Anterior cingulate cortex (tissue), 58 donors: ENCODE measurements at places on chromosomes 16 and 17.

DNA sequence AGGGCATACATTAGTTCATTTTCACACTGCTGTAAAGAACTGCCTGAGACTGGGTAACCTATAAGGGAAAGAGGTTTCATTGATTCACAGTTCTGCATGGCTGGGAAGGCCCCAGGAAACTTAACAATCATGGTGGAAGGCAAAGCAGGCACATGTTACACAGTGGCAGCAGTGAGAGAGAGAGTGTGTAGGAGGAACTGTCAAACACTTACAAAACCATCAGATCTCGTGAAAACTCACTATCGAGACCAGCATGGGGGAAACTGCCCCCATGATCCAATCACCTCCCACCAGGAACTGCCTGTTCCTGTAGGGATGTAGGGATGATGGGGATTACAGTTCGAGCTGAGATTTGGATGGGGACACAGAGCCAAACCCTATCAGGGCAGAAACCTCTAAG, 17.2 kb downstream of the NUBP1 start:
- DNase-seq: no peak

- DNase-seq: no peak
Measured at GRCh38 chr17:38584350-38584925, 21.3 kb downstream of the SRCIN1 start.

DNA sequence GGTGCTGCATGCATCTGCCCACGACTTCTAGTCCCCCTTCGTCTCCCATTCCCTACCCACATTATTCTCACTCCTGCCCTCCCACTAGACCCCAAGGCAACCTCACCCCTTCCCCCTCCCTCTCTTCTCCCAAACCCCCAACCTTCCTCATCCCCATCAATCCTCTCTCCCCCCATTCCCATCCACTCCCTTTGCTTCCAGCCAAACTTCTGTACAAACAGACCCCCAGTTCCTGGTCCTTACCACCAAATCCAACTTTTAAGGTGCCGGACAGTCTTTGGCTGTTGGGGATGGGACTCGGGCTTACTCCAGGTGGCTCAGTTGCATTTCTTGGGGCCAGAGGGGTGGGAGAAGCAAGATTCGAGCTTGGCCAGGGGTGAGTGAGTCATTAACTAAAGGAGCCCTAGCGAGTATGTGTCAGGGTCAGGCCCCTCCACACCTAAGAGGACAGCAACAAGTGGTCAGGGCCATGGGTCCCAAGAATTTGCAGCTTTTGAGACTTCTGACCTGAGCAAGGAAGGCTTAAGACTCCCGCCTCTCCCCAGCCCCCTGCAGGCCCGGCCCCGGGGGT, at the start of gene SLC38A8:
Gene SLC38A8 (minus strand): TSS at position 488 of the 571 bp plus-strand sequence. CDS start 638 bp downstream, outside the sequence.
- DNase-seq: no peak

- DNase-seq: no peak
Measured at GRCh38 chr16:2734844-2735515, 15.0 kb upstream of the PRSS27 start.

GRCh38 chr17:8004899-8005298, 2.5 kb downstream of the GUCY2D start:
- no peak for DNase-seq

DNA sequence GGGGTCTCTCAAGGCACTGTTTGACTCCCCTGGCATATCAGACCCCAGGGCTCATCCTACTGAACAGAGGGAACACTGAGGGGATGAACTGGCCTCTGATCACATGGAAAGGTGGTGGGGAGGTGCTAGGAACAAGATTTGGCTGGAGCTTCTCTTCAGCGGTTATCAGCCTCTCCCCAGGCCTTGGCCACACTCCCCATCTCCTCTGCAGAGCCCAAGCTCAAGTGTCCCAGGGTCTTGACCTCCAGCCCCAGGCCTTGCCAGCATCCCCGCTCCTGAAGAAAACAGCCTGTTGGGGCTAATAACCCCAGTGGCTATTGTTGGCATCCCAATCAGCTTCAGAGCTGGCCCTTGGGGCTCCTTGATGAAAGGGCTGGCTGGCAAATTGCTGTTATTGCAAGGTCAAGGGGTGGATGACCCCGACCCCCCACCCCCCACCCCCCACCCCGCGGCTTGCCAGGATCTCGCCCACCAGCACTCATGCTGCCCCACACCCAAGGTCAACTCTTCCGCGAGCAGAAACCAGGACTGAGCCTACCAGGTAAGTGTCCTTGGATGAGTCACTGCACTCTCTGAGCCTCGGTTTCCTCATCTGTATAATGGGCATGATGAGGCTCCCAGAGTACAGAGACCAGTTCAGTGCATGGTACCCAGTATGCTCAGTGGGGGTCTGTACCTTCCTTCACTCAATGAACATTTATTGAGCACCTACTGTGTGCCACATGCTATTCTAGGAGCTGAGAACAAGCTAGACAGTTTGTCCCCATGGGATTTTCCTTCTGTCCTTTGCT, 18.8 kb upstream of the FAM83G start:
- no peak for DNase-seq

DNA sequence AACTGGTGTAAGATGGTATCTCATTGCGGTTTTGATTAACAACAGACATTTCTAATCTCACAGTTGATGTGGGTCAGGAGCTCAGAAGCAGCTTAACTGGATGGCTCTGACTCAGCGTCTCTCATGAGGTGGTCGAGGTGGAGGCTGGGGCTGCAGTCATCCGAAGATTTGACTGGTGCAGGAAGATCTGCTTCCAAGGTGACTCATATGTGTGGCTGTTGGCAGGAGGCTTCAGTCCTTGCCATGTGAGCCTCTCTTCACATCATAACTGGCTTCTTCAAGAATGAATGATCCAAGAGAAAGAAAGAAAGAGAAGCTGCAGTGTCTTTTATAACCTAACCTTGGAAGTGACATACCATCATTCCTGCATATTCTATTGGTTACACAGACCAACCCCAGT, 376.1 kb downstream of the SEC14L1 start:
- no peak for DNase-seq

- peak; percentile 92 for DNase-seq
Measured at GRCh38 chr17:42832934-42833766, at the start of gene PSME3. TSS of gene PSME3 (plus strand) at chr17:42833397. CDS start at chr17:42833632, 235 bp downstream.

GRCh38 chr17:34156741-34157589, 98.1 kb upstream of the CCL2 start:
- no peak for DNase-seq

DNA sequence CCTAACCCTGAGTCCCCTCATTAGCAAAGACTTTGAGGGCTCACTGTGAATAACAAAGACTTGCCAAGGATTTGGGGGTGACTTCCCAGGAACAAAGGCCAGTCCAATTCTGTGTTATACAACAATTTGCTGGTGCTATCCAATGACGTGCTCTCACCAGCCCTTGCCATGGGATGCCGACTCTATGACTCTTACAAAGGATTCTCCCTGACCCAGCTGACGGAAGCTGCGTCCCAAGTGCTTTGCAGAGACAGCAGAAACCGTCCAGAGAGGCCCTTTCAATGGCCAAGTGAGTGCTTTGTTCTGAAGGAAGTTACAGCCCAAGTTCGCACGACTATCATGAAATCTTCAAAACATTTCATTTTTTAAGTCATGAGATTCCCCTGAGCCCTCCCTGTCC, 345.3 kb upstream of the TNRC6C start:
- no peak for DNase-seq

- DNase-seq: no peak
Measured at GRCh38 chr16:12096828-12097522, 120.4 kb downstream of the SNX29 start.

GRCh38 chr17:37530420-37530819, 40.7 kb downstream of the DUSP14 start:
- no peak for DNase-seq

GRCh38 chr17:34596920-34597319, 17.5 kb downstream of the TMEM132E start:
- DNase-seq: no peak

DNA sequence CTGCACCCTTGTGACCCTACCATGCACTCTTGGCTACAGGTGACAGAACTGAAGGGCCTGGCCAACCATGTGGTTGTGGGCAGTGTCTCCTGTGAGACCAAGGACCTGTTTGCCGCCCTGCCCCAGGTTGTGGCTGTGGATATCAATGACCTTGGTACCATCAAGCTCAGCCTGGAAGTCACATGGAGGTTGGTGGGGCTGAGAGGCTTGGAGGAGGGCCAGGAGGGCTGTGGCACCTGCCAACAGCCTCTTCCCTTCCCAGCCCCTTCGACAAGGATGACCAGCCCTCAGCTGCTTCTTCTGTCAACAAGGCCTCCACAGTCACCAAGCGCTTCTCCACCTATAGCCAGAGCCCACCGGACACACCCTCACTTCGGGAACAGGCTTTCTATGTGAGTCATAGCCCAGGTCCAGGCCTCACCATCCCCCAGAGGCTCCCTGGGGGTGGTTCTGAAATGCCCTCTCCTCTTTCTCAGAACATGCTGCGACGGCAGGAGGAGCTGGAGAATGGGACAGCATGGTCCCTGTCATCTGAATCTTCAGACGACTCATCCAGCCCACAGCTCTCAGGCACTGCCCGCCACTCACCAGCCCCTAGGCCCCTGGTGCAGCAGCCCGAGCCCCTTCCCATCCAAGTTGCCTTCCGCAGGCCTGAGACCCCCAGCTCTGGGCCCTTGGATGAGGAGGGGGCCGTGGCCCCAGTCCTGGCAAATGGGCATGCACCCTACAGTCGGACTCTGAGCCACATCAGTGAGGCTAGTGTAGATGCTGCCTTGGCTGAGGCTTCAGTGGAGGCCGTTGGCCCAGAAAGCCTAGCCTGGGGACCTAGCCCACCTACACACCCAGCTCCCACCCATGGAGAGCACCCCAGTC, 13.0 kb downstream of the RIPOR1 start:
- DNase-seq: no peak

- DNase-seq: no peak
Measured at GRCh38 chr17:62675701-62676100, 48.2 kb downstream of the MRC2 start.

GRCh38 chr17:38653679-38654078, 21.1 kb downstream of the EPOP start:
- no peak for DNase-seq

GRCh38 chr16:65876056-65876408, 490.5 kb upstream of the CDH5 start:
- no peak for DNase-seq

DNA sequence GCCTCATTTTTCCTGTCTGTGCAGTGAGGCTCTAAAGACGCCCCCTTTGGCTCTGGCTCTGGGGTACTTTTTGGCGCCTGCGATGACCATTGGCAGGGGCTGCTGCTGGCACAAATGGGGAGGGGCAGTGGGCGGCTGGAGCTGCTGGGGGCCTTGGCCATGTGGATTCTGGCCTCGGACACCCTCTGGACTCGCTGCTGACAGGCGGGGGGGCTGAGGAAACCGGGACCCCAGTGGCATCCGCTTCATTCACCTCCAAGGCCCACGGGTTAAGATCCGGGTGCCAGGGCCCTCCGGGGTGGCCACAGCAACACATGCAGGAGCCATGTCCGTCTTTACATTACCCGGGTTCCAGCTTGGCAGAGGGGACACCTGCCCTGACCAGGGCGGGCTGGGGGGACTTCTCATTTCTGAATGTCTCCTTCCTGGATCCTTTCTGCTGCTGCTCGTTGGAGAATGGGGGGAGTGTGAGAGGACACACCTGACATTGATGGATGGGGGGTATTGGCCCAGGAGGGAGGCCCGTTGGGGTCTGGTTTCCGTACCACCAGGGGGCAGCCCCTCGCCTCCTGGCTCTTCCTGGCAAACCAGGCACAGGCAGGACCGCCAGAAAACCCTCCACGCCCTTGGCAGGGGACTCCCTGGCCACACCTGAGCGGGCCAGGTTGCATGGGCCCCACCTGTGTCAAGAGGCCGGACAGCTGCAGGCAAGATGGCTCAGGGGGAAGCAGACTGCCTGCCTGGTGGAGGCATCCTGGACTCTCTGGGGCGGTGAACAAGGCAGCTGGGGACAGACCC, 21.8 kb downstream of the GSE1 start:
- no peak for DNase-seq

- DNase-seq: no peak
Measured at GRCh38 chr16:59696495-59696894, 962.4 kb upstream of the GOT2 start.

- DNase-seq: no peak
Measured at GRCh38 chr17:65799869-65800268, 238.4 kb upstream of the AXIN2 start.

DNA sequence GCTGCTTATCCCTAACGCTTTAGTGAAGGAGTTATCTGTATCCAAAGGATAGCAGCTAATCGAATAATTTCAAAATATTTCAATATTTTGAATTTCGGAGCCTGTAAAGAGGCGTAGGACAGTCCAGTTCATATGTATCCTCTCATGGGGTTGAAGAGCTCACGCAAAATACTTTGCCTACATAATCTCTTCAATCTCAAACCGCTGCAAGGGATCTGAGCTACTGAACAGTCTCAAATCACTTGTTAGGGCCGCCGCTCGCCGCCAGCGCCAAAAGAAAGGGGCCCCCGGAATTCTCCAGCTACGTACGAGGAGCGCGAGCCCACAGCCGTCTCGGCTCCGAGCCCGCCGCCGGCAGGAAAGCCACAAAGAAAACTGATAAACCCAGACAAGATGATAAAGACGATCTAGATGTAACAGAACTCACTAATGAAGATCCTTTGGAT, 601 bp upstream of the RFWD3 start:
- no peak for DNase-seq

DNA sequence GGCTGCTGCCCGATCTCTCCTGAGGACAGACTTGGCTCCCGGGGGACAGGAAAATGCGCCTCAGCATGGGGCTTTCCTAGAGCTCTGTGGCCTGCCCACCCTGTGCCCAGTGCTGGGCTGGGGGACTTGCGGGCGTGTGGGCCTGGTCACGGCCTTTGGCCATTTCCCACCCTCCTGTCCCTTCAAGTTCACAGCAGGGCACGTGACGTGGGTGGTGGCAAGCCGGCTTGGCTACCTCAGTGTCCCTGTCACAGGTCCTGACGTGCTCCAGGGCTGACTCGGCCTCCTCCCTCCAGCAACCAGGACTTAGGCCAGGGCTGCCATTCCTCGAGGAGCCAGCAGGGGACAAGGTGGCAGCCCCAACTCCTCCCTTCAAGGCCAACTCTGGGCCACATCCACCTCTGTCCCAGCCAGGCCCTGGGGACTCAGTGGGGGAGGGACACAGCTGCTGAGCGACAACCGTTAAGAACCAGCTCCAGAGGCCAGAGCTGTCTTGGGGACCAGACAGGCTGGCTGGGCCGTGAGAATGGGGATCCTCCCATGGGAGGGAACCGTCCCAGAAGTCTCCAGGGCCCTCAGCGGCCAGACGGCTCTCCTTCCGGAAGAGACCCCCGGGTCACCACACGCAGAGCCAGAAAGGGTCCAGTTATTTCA, 981 bp upstream of the UNC13D start:
- peak; percentile 54 for DNase-seq

DNA sequence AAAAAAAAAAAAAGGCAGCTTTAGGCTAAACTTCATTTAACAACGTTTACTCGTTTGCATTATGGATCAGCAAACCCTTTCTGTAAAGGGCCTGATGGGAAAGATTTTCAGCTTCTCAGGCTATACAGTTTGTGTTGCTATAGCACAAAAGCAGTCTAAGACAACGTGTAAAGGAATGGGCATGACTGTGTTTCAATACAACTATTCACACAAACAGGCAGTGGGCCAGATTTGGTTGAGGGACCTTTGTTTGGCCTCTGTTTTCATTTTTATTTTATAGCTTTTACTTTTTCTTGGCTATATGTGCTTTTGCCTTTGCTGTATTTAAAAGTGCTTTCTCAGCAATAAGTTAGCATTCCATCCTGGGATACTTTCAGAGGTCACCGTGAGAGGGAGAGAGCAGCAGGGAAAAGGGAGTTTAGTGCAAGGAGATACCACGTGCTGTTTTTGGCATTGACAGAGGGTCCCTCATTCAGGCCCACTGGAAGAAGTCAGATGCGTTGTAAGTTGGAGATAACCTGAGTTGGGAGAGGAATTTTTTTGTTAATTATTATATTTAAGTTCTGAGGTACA, 335.6 kb downstream of the UTP18 start:
- DNase-seq: no peak

- DNase-seq: no peak
Measured at GRCh38 chr17:56675876-56676660, 82.6 kb downstream of the NOG start.

- DNase-seq: no peak
Measured at GRCh38 chr16:65062736-65063583, 58.9 kb downstream of the CDH11 start.
